ENCODE measurements at places on chromosomes 2 and 18. TPM values are rescaled to one million over a fixed set of nuclear protein-coding genes. Genes with fewer than 3 reads are reported as not detected.

GRCh38 chr18:80252136-80252535 lies 4.8 kb upstream of the PARD6G start:
- no peak for DNase-seq

GRCh38 chr2:242038166-242038927 lies 168.8 kb downstream of the RTP5 start:
- no peak for DNase-seq

GRCh38 chr2:108199726-108200125 lies 40.0 kb upstream of the SULT1C3 start:
- no peak for DNase-seq

DNA sequence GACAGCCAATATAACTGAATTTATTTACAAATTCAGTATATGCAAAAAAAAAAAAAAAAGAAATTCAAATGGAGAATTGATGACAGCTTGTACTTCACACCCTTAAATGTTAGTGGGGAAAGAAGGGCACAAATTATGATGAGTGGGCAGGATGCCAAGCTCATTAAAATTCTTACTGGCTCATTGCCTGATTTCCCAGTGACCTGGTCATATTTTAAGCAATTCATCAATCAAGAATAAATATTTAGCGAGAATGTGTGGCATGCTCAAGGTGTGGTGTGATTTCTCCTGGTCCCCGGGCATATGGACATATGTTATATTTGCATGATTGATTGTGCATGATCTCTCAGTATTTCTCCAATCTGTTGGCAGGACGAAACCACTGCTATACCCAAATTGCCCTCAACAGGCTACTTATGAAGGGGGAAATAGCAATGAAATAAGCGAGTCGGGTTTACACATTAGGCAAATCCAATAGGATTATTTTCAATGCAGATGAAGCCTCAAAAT lies 883.0 kb downstream of the LRRTM4 start:
- no peak for DNase-seq

- no peak for DNase-seq
Observed at GRCh38 chr2:44770221-44771195, 171.0 kb upstream of the SIX3 start.

GRCh38 chr18:46481847-46482245 lies 175.2 kb downstream of the LOXHD1 start:
- DNase-seq, result no peak

DNA sequence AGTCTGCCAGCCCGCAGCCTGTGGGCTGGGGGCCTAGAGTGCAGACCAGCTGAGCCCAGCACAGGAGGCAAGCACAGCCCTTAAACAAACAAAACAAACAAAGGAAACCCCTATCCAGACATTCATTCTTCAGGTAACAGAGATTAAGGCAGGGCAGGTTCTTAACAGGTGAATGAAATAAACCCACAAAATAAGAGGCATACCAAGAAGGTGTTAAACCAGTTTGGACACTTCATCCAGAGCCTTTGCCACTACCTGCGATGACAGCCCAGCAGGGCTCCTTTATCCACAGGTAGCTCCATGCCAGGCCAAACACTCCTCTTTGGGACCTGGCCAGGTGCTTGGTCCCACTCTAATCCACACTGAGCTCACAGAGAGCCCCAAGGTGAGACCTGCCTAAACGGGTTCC lies 209.7 kb upstream of the SIX2 start:
- no peak for DNase-seq

- DNase-seq, result no peak
Observed at GRCh38 chr18:5195656-5196055, 1.4 kb downstream of the AKAIN1 start.

GRCh38 chr18:60563082-60563481 lies 190.5 kb upstream of the MC4R start:
- DNase-seq, result no peak

DNA sequence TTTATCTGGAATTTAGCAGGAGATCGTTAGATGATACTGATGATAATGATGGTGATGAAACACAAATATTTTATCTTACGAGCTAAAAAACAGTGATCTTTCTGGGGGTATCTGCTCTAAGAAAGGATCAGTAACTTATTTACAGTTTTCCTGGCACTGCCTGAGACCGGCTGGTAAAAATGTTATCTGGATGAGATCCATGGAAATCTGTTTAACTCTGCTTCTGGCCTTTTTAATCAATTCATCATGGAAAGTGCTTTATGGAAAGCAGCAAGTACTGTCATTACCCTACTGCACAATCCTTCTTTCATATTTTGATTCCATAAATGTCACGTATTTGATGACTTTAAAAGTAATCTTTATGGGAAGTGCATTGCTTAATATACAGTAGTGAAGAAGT lies 612.7 kb upstream of the GCFC2 start:
- no peak for DNase-seq

DNA sequence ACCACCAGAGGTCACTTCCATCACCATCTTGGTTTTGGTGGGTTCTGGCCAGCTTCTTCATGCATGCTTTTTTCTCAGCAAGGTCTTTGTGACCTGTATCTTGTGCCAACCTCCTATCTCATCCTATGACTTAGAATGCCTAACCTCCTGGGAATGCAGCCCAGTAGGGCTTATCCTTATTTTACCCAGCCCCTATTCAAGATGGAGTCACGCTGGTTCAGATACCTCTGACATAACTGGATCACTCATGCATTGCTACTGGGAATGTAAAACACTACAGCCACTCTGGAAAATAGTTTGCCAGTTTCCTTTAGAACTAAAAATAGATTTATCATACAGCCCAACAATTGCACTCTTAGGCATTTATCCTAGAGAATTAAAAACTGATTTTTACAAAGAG lies 219.2 kb downstream of the IRS1 start:
- DNase-seq, result no peak

DNA sequence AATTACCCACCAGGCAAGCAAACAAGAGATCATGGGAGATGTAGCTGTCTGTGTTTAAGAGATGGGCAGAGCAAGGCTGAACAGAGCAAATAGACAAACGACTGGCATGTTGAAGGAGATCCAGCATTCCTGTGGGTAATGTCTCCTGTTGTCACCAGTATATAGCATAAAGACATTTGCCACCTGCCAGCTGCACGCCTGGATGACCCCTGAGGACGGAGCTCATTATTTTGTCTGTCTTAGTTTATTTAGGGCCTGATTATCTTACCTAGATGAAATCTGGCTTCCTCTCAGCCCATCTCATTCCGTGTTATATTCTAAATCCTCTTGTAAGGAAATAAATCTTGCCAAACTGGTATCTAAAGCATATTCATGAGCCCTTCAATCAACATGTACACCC lies 510.3 kb upstream of the LINC00305 start:
- DNase-seq, result no peak

- DNase-seq, result no peak
Observed at GRCh38 chr2:207256476-207257207, 90.9 kb upstream of the KLF7 start.

- no peak for DNase-seq
Observed at GRCh38 chr2:141316606-141317005, 814.2 kb downstream of the LRP1B start.

GRCh38 chr2:233651430-233651829 lies 15.2 kb downstream of the UGT1A10 start:
- no peak for DNase-seq

GRCh38 chr2:107627164-107627563 lies 199.5 kb upstream of the RGPD4 start:
- no peak for DNase-seq

DNA sequence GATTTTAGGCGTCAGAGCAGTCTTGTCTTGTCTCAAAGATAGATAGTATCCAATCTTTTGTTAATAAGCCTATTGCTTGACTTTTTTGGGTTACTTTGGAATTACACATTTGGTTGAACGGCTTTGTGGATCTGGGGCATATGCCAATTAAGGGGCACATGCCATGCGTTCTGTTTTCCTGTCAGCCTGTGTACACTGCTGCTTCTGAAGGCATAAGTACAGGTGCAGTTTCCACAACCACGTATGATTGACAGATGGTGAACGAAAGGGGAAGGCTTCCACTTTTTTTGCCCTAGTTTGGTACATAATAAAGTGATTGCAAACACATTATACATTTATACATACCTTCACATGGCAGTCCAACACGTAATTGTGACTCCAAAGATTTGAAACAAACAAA lies 102.3 kb downstream of the RAPH1 start:
- no peak for DNase-seq

DNA sequence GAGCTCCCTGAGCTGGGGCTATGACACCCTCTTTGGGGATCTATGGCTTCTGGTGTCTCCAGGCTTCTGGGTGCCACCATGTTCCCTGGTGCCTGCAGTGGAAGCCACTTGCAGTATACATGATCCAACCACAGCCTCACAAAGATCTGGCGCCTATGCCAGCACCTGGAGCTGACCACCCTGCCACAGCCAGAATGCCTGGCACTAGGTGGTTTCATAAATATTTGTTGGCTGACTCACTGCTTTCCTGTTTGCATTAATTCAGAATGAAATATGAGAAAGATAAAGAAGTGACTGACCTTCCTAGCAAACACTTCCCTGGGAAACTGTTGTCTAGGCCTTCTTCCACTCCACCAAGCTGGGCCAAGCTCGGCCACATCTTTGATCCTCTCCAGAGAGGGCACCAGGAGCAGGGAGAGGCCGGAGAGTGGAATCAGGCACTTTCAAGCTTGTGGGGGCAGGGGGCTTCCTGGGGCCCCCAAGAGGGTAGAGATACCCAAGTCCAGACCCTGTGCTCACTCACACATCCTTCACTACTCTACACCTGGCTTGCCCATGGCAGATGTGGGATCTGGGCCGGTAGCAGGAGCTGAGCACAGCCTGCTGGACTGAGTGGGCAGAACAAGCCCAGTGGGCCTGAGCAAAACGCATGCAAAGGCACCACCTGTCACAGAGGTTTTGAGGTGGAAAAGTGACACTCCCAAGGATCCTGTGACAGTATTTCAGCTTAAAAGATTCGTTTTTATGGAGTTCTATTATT lies 565.7 kb downstream of the SLC4A3 start:
- no peak for DNase-seq

DNA sequence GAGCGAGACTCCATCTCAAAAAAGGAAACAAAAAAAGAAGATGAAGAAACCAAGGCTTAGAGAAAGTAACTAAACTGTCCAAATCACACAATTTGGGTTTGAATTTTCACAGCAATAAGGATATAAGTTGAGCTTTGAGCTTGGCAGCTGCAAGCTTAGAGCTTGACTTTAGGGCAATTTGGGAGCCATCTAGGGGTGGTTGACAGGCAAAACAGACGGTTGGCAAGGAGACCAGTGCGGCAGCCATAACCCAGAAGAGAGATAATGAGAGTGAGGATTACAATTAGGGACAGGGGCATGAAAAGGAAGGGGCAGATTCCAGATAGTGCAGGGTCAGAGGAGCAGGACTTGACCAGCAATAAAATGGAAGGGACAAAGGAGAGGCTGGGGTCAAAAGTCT lies 382.2 kb upstream of the HNRNPA3 start:
- DNase-seq, result no peak

DNA sequence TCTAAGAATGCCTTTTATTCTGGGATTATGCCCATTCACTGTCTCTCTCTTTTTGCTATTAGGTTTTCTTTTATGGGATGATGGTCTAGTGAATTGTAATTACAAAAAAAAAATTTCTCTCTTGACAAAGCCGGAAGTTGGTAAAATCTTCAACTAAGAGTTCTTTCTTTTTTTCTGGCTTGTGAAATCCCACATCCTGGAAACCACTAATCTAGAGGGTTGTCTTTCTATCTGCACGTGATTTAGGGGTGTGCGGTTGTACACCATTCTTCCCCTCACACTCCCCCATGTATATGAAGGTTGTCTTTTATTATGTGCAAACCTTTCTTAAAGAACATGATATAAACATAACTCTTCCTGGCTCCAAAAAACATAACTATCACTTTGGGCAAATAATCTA lies 52.0 kb downstream of the GATA6 start:
- DNase-seq, result no peak

DNA sequence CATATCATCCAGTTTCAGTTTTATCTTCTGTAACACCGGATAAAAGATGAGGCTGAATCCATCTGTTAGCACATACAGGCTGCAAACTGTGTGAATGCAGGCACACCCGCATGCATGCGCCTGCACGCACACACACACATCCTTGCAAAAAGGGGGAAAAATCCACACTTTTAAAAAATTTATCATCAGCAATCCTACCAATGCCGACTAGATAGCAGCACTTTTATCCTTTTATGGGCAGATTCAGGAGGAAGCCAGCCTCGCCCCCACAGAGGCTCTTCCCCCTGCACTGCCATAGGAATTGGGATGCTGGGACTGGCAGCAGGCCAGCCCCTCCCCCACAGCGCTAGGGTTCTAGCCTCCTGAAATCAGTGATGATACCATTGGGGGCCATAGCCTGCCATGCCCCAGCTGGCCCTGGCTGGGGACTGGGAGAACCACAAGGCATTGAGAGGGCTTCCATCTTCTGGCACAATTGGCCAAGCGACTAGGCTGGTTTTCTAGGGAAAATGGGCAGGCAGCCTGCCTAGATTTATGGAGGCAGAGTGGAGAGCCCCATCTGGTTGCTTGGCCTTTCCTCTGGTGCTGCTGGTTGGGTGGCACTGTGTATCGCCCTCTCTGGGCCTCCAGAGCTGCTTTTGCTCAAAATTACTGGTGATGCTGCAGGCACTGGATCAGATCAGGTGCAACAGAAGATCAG lies 25.5 kb downstream of the CYRIA start:
- DNase-seq, result no peak

- DNase-seq, result no peak
Observed at GRCh38 chr2:228466851-228467250, 285.4 kb upstream of the SPHKAP start.

GRCh38 chr18:75129717-75130477 lies 79.0 kb downstream of the PTGR3 start:
- DNase-seq, result peak; percentile 9

DNA sequence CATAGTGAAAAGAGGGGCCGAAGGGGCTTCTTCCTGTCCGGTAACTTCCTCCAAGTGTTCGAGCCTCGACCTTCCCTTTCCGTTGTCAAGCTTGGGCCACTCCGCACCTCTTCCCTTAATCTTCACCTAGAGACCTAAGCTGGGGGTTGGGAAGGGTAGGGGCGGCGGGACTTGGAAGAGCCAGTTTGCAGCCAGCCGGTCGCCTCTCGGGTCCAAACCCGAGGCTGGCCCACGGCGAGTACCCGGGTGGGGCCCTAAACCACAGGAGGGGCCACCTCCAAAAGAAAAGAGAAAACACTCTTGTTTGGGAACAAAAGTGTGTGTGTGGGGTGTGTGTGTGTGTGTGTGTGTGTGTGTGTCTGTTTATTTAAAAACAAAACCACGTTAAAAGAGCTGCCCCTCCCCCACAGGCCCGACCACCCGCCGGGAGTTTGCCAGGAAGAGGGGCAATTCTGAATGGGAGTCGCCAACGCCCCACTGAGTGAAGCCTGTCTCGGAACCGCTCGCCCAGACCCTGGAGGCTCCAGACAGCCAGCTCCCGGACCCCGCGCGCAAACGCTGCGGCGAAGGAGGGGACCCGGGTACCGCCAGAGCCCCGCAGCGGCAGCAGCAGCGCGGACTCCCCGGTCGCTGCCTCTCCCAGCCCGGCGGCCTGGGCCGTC lies 488 bp upstream of the RHOB start:
- DNase-seq, result peak; percentile 77

- DNase-seq, result no peak
Observed at GRCh38 chr18:61850756-61851155, 42.1 kb downstream of the RNF152 start.

Gene MROH2A
- total RNA-seq, result not detected

Gene CDH7
- total RNA-seq, result not detected

Gene GATA6
- 38.4 TPM for total RNA-seq

Gene BMP10
- total RNA-seq, result not detected

Gene UGT1A8
- total RNA-seq, result not detected

Gene ANKRD53
- 1.4 TPM for total RNA-seq

Gene LYG2
- not detected for total RNA-seq

Gene RGPD3
- total RNA-seq, result not detected

Gene OTOS
- total RNA-seq, result not detected

Gene HOXD12
- not detected for total RNA-seq

Gene INHBB
- 5.8 TPM for total RNA-seq

Gene LIMS4
- 8.2 TPM for total RNA-seq

Gene DHRS9
- 0.93 TPM for total RNA-seq

All from posterior vena cava (tissue), 2 donors.